Occipital lobe (tissue), 3 donors: ENCODE measurements at places on chromosomes 7 and 10. TPM values are rescaled to one million over a fixed set of nuclear protein-coding genes. Genes with fewer than 3 reads are reported as not detected.

Gene ADGRA1
- 2.5 TPM for total RNA-seq

- DNase-seq = no peak
Measured at GRCh38 chr7:945147-945555, 9.3 kb downstream of the ADAP1 start.

DNA sequence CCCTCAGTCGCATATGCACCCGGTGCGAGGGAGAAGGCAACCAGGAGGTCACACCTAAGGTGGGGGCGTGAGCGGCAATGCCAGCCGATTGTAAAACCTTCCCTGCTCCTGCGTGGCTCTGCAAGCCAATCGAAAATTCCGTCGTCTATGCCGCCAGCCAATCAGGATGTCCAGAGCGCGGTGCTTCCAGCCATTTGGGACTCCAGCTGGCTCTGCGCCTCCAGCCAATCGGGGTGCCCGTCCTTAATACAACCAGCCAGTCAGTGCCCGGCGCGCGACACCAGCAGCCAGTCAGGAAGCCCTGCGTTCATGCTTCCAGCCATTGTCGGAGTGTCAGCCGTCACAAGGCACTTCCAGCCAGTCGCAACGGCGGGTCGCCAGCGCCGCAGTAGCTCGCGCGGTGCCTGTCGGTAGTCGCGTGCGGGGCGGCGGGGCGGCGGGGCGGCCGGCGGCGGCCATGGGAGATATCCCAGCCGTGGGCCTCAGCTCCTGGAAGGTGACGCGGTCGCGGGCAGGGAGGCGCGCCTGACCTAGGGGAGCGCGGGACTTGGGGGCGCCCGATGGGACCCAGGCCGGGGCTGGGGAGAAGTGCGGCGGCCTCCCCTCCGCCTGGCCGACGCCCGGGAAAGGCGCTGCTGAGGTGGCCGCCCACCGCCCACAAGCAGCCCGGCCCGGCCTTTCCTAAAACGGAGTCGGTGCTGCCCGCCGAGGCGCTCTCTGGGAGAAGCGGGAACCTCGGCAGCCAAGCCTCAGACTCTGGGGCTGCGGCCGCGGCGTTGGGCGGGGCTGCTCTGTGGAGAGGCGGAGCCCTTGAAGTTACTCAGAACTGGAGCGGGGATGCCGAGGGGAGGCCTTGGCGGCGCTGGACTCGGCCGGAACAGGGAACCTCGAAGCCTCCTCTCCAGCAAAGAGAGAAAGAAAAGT is at the start of gene AKR1E2:
TSS of gene AKR1E2 (plus strand) at position 340 of the 924 bp plus-strand sequence. CDS start at position 458, 118 bp downstream.
- peak; percentile 84 for DNase-seq

Gene ELMO1
- 78.9 TPM for total RNA-seq

DNA sequence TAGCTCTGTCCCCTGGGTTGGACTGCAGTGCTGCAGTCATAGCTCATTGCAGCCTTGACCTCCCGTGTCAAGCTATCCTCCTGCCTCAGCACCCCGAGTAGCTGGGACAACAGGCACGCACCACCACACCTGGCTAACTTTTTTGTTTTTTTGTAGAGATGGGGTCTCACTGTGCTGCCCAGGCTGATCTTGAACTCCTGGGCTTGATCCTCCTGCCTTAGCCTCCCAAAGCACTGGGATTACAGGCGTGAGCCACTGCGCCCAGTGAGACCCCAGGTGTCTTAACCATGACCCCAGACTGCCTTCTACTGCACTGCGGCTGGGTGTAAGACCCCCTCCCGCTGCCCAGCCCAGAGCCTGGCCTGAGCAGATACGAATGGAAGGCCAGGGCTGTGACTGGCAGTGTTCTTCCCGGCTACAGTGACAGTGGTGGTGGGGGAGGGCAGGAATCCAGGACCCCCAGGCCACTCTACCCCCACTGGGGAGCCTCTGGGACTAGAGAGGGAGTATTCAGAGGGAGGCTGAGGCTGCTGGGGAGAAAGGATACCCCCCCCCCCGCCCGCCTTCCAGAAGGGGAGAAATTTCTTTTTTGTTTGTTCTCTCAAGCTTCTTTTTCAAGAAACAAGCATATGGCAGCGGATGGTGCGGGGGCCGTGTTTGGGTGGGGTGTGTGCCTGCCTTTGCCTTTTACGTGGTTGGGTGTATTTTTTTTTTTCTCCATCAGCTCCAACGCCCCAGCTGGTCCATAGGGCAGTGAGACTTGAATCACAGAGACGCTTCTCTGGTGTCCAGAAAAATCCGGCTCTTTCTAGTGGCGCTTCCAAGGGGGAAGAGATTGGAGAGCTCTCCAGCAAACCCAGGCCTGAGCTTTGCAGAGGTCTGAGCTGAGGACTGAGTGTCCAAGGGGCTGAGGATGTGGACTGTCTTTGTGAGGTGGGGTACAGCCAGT is 36.6 kb downstream of the GTF2IRD1 start:
- DNase-seq = peak; percentile 67

GRCh38 chr10:113045147-113046055 is 95.4 kb downstream of the TCF7L2 start:
- no peak for DNase-seq

- no peak for DNase-seq
Measured at GRCh38 chr10:74145133-74145532, 5.5 kb downstream of the AP3M1 start.

DNA sequence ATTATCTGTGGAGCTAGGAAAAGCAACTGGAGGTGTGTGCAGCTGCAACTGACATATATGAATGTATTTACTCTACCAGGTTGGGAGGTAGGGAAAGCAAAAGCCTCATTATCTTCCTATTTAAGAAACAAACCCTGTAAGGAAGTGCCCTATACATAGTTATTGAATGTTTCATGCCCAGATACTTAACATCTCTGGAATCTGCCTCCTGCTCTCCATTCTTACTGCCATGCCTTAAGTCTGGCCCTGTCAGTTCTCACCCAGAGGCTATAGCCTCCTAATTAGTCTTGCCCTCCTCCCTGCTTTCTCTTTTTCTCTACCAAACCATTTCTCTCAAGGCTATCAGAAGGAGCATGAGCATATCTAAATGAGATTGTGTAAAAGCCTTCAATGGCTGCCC is 542.6 kb upstream of the LRRN3 start:
- DNase-seq = no peak

GRCh38 chr7:137395420-137395819 is 51.9 kb upstream of the PTN start:
- DNase-seq = peak; percentile 23

DNA sequence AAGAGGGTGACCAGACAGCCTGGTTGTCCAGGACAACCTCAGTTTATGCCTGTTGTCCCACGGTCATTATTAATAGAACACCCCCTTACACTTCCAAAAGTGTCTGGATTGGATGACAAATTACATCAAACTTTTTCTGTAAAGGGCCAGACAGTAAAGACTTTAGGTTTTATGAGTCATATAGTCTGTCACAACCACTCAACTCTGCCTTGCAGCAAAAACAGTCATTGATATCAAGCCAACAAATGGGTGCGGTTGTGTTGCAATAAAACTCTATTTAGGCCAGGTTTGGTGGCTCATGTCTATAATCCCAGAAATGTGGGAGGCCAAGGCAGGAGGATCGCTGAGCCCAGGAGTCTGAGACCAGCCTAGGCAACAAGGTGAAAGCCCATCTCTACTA is 66.7 kb upstream of the ATP6V0A4 start:
- DNase-seq = no peak

GRCh38 chr10:70343312-70343711 is 39.1 kb downstream of the LRRC20 start:
- DNase-seq = no peak

DNA sequence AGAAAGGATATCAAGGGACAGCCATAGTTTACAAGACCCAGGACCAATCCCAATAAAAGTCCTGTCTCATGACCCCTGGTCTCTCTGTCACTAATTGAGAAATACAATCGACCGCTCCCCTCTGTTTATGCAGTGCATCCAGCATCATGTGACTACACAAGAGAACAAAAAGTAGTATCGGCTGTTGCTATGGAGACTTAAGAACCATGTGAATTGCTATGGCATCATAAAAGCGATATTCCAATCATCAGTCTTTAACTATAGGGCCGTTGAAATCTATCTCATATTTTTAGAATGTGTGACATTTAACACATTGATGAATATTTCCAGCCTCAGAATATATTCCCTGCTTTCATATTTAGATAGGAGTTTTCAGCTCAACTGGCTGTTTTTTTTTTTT is 139.3 kb downstream of the FRMD4A start:
- DNase-seq = no peak

Gene CTAGE8
- not detected for total RNA-seq

Gene CEP41
- 14.2 TPM for total RNA-seq

Gene MYOZ1
- 0.78 TPM for total RNA-seq

Gene GPR26
- total RNA-seq = 3.1 TPM

GRCh38 chr7:30112103-30112713 is 22.6 kb upstream of the MTURN start:
- DNase-seq = no peak

Gene ACTR3C
- 7.3 TPM for total RNA-seq

DNA sequence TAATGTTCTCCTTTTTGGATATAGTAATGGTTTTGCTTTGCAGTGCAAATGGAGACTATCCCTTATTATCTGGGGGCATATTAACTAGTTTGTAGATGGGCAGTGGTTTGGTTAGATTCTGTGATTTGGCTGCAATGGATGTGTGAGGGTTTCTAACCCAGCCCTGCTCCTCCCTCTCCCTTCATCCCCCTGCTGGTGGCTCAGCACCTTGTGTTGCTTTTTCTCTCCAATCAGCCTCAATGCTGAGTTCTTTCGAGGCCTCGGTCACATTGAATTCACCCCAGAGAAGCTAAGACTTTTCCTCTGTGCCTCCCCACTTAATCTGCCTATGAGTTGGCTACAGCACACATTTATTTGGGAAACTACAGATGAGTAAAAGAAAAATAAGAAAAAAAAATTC is 120.0 kb downstream of the MALRD1 start:
- DNase-seq = no peak

Gene ASAH2
- 1.7 TPM for total RNA-seq
